ENCODE measurements at places on chromosomes 11 and 22.
A peak's percentile ranks its signal among the peaks of the same experiment; 100 is the strongest.

GRCh38 chr22:44098021-44098739 is 74.1 kb downstream of the PARVB start:
- no peak for DNase-seq

GRCh38 chr11:46339816-46340215 is 7.4 kb upstream of the DGKZ start:
- no peak for DNase-seq

DNA sequence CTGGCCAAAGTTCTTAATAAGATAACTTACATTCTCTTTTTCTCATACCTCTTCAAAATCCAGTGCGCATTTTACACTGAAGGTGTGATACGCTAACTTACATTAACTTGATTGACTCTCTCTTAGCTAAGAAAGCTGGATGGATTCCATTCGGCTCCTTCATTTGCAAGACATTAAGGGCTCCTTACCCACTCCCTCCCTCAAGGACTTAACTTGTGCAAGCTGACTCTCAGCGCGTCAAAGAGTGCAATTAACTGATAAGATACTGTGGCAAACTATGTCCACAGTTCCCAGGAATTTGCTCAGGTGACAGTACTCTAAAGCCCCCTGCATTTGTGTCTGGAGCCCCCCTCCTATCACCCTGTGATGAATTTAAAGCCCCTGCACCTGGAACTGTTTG is 6.4 kb upstream of the RFPL1 start:
- DNase-seq, result no peak

- DNase-seq, result no peak
Measured at GRCh38 chr22:45296628-45297297, 12.0 kb downstream of the UPK3A start.

- DNase-seq, result no peak
Measured at GRCh38 chr22:19810381-19811201, 44.1 kb downstream of the GNB1L start.

DNA sequence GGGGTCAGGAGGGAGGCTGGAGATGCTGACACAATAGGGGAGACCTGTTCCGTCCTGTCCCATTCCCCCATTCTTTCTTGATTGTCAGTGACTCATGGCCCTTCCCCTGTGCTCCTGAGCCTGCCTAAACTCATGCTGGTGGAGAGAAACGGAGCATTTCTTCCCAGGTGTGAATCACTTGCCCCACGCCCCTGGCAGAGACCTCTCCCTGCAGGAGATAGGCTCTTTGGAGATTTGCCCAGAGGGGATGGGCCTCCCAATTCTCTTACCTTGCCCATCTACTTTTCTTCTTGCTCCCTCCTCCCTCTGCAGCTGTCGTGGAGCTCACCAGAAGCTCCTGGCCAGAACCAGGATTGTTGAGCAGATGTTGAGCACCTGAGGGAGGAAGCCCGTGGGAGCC is 121.9 kb upstream of the OR9Q1 start:
- no peak for DNase-seq

- DNase-seq, result no peak
Measured at GRCh38 chr11:124294687-124295086, 19.1 kb downstream of the OR8D1 start.

DNA sequence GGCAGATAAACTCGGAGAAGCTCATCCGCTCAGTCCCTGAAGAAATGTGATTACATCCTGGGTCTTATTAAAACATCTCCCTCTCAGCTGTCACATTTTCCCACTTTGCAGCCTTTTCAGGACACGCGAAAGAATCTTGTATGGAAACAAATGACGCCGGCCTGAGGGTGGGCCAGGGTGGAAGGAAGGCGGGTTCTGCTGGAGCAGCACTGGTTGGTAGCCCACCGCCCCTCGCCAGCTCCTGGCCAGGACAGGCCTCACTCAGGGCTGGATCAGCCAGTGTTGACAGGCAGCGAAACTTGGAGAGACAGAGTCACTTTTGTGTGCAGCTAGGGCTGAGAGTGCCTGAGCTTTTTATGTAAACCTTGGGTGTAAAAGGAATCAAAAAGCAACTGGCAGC is 371.8 kb downstream of the TBC1D22A start:
- DNase-seq, result no peak

DNA sequence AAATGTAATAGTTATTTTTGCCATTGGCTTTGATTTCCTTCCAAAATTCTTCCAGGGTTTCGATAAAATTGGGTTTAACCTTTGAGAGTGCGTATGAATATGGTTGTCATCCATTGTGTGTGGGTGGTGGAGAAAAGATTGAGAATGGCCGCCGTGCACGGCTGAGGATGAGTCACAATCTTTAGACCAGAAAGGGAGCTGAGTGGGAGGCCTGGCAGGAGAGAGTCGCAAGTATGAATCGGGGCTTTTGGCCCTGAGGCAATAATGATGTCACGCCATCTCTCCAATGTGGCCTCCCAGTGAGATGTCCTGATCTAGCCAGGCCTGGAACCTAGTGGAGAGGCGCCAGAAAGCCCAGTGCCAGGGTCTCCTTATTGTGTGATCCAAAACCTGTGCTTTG is 33.1 kb upstream of the SMPD1 start:
- DNase-seq, result peak; percentile 23

DNA sequence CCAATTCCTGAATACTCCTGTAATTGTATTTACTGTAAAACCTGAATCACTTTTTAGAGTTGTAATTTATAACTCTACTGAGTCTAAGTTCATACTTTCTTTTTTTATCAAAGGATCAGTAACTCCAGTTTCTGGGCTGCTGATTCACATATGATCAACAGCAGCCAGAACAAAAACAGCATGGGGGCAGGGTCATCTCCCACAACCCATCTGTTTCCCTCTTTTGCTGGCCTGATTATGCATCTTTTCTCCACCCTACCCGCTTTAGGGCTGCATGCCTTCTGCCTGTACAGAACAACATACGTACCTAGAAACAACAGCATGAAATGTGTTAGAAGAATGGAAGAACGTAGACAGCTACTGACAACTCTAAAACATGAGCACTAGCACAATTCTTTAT is 76.0 kb downstream of the MRTFA start:
- DNase-seq, result no peak

GRCh38 chr11:8873741-8874405 is 37.1 kb upstream of the AKIP1 start:
- DNase-seq, result no peak

GRCh38 chr22:27416511-27417420 is 384.8 kb downstream of the MN1 start:
- no peak for DNase-seq

DNA sequence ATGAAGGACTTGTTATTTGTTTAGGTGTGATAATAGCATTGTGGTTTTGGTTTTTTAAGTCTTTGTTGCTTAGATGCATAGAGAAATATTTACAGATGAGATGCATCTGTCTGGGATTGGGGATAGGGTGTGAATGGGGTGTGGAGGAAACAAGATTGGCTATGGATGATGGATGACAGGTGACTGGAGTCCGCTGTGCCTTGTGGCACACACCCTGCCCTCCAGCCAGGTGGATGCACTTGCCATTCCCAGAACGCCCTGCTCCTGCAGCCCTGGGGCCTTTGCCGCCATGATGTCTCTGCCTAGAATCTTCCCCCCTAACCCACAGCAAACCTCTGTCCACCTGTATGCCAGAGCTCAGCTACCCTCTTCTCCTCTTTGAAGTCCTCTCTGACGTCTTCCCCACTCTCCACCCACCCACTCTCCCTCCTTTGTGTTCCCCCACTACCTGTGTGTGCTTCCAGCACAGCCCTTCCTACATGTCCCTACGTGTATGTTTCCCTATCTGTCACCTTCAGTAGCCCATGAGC is 54.7 kb downstream of the WNT11 start:
- DNase-seq, result no peak

DNA sequence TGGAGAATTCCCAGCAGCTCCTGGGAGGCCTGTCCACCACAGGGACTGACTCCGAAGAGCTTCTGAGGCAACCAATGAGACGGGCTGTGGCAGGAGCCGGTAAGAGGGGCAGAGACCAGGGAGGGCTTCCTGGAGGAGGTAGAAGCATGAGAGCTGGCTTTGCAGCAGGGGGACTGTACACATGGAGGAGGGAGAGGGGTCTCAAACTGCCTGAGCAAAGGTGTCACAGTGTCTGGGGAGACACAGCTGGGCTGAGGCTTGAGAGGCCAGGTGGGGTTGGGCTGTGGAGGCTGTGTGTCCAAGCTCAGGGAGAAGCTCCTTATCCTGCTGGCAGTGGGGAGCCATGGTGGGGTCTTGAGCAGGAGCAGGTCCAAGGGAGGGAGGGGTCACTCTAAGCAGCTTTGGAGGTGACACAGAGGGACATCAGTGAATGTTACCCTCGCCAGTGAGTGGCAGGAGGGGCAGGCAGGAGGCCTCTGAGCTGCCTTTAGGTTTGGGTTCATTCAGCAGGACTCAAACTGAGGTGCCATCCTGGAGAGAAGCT is 4.6 kb upstream of the RHOD start:
- no peak for DNase-seq

- DNase-seq, result no peak
Measured at GRCh38 chr22:27474711-27475547, 326.6 kb downstream of the MN1 start.

GRCh38 chr11:74055938-74056337 is 47.1 kb upstream of the UCP3 start:
- DNase-seq, result no peak

DNA sequence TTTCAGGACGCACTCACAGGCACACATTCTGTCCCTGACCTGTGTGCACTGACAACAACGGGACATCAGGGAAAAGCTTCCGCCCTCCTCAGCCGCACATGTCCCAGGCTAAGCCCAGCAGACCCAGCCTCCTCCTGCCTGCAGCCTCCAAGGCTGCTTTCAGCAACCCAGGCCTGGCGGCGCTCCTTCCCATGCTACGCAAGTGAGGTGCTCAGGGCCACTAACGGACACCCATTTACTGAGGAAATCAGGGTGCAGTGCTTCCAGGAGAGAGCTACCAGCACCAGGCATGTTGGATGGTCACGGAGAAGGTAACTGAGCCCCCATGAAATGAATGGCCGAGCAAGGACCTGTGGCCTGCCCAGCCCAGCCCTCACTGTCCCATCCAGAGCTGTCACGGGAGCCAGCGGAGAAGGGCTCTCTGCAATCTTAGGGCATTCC is 6.9 kb downstream of the MOB2 start:
- no peak for DNase-seq

- no peak for DNase-seq
Measured at GRCh38 chr11:18322818-18323570, 627 bp downstream of the GTF2H1 start.

DNA sequence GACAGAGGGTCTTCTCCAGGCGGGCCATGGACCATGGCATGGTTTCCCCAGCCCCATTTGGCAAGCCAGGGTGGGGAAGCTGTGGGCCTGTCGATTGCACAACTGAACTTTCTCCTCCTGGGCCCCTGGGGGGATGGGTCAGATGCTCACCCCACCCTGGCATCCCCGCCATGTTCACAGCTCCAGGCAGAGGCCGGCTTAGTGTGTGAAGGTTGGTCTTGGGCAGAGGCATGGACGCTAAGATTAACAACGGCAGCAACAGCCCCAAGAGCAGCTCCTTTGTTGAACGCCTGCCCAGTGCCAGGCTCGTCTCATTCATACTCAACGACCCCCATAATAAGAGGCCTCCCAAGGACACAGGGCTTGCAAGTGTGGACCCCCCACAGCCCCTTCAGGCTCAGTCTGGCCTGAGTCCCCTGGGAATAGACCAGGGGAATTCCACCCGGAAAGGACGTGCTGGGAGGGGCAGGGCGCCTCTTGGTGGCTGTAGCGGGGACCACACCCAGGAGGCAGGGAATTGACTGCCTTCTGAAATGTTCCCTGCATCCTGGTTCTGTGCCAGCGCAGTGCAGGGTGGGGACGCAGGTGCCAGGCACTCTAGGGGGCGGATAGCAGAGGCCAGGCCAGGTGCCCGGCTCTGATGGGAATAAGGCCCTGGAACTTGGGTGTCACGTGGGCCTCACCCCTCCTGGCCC is 8.3 kb downstream of the TSPO start:
- DNase-seq, result no peak

DNA sequence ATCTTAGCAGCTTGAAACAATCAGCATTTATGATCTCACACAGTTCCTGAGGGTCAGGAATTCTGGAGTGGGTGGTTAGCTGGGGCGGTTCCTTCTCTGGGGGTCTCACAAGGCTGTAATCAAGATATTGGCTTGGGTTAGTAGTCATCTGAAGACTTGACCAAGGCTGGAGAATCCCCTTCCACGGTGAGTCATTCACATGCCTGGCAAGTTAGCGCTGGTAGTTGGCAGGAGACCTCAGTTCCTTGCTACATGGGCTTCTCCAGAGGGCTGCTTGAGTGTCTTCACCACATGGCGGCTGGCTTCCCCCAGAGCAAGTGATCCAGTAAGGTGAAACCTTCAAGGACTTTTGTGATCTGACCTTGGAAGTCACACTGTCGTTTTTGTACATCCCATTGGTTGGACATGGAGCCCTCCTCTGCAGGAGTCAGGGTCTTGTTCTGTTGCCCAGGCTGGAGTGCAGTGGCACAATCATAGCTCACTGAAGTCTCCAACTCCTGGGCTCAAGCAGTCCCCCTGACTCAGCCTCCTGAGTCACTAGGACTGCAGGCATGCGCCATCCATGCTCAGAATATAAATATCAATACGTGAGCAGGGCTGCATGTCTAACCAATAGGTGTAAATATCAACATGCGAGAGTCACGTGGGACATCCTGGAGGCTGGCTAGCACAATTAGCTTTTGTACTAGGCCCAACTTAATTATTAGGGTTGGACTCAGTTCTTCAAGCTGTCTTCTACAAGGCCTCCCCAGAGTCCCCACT is 7.2 kb upstream of the NIPSNAP1 start:
- no peak for DNase-seq

DNA sequence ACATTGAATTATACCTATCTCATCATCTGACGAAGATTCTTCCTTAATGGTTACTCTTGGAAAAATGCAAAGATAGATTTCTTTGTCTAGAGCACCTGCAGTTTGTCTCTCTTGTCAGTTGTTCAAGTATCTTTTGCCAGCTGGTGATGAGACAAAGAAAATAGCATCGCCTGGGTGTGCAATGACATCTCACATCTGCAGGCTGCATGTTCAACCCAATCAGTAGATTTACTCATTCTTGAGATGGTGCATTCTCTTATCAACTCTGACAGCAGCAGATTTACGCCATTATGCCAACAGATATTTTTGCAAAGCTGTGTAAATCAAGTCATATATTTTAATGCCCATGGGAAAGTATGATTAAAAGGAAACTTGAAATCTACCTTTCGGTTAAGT is 164.6 kb upstream of the PDGFD start:
- DNase-seq, result no peak

- no peak for DNase-seq
Measured at GRCh38 chr11:104090767-104091166, 54.3 kb downstream of the DDI1 start.

- DNase-seq, result no peak
Measured at GRCh38 chr11:34904421-34904955, 11.7 kb downstream of the APIP start.

DNA sequence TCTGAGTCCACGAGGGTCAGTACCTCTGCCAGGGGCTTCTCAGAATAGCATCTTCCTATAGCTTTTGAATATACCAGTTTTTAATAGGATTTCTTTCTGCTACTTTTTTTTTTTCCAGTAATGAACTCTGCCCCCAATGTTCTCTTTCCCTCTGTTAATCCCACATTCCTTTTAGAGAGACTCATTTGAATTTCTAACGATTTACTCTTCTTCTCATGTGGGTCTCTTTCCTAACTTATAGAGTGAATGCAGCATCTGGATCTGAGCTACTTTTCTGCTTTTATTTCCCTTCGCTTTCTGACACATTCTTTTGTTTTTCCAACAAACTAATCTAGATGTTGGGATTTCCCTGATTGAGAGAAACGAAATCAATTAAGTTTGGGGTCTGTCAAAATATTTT is 71.4 kb downstream of the INSC start:
- no peak for DNase-seq
